ENCODE measurements at places on chromosomes 7 and 10. TPM values are rescaled to one million over a fixed set of nuclear protein-coding genes. Genes with fewer than 3 reads are reported as not detected.

The RADIL gene
- total RNA-seq: 3.4 TPM

The TFR2 gene
- total RNA-seq: not detected

The MALRD1 gene
- total RNA-seq: not detected

DNA sequence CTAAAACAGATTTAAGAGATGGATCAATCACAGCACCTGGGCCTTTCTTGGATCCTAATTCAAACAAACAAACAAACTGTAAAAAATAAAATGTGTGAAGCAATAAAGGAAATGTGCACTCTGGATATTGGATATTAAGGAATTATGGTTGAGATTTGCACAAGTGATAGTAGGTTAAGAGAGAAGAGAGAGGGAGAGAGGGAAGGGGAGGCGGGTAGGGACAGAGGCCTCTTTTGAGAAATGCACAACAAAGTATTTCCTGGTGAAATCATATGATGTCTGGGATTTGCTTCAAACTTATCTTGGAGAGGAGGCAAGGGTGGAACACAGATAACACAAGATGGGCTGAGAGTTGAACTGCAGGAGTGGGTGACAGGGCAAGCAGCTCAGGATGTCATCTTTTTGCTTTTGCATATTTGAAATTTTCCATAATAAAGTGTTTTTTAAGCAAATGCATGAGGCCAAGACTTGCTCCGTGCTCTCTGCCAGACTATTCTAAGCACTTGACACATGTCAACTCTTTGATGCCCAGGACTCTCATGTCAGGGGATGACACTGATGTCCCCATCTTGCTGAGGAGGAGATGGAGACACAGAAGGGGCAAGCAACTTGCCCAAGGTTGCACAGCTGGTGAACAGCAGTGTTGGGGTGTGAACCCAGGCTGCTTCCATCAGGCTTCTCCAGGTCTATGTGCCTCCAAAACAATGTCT, 9.1 kb upstream of the AEBP1 start:
- no peak for DNase-seq

- DNase-seq: peak; percentile 5
Observed at GRCh38 chr10:51700228-51700817, 928 bp upstream of the CSTF2T start.

DNA sequence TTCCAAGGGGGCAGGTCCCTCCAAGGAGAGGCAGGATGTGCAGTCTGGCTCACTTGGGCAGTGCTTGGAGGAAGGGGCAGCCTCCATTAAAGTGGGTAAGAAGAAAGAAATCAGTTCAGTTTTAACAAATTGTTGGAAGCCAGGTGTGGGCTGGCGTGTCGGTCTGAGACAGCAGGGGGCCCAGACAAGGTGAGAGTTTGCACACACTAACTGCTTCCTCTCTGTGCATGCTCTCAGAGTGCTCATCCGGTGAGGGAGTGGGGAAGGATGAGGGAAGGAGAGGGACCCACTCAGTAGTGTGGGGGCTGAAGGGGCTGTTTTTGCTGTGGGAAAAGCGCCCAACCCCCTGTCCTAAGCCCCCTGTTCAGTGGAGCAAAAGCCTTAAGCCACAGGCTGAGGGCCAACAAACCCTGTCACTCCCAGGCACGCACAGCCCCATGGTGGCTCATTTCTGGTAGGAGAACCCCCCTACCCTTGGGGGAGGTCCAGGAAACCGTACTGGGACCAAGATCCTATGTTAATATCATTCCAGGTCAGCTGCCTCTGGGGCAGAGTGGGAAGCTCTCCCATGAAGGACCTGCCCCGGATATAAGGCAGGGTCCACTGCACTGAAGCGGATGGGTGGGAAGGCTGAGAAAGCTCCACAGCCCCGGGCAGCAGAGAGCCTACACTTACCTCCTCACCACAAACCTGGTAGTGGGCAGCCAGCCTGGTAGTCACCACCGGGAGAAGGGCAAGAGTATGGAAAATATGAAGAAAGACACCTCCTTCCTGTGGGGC, 5.1 kb upstream of the PCBD1 start:
- DNase-seq: no peak

GRCh38 chr7:90119178-90119971, 34.9 kb upstream of the STEAP1 start:
- no peak for DNase-seq

GRCh38 chr10:108049668-108050067, 885.2 kb upstream of the SORCS1 start:
- no peak for DNase-seq
